ENCODE measurements at places on chromosomes 5 and 9.

- DNase-seq: no peak
Measured at GRCh38 chr9:4575997-4576396, 85.7 kb downstream of the SLC1A1 start.

GRCh38 chr5:87686975-87687374, 274.2 kb upstream of the CCNH start:
- DNase-seq: no peak

GRCh38 chr5:109630093-109630492, 59.6 kb upstream of the MAN2A1 start:
- no peak for DNase-seq

GRCh38 chr9:109843641-109844040, 63.6 kb downstream of the PALM2AKAP2 start:
- no peak for DNase-seq
